Fibroblast of skin of right quadriceps (primary cell): ENCODE measurements at places on chromosomes 7 and 10.

DNA sequence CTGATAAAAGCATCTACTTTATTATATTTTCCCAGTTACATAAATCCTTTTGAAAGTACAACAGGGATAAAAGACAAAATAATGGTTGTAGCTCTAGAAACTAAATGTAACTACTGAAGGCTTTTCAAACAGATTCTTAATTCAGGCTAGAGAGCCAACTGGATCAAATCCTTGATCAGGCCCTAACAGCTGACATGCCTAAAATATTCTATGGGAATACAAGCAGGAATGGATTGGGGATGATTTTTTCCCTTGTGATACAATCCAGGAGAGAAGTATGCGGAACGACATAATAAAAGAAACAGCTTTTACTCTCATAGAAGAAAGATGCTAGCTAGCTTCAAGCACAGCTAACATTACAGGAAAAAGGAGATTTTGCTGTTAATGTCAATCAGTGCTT is 49.0 kb downstream of the NT5C2 start:
- DNase-seq, result no peak

DNA sequence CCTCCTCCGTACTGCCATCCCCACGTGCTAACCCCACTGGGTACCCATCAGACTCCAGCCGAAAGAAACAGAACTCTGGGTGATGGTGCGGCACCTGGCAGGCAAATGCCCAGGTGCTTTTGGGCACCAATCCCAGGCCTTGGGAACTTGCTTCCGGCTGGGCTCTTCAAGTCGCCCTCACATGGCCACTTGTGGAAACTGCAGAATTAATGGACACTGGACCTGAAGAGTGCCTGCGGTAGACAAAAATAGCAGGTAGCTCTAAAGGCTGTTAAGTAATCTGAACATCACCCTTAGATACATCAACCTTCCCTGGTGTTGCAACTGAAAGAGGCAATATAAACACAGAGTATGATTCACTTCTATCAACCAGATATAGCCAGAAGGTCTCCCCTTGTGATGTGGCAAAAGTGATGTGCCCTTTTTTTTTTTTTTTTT is 644.4 kb downstream of the GRM8 start:
- peak; percentile 7 for DNase-seq

DNA sequence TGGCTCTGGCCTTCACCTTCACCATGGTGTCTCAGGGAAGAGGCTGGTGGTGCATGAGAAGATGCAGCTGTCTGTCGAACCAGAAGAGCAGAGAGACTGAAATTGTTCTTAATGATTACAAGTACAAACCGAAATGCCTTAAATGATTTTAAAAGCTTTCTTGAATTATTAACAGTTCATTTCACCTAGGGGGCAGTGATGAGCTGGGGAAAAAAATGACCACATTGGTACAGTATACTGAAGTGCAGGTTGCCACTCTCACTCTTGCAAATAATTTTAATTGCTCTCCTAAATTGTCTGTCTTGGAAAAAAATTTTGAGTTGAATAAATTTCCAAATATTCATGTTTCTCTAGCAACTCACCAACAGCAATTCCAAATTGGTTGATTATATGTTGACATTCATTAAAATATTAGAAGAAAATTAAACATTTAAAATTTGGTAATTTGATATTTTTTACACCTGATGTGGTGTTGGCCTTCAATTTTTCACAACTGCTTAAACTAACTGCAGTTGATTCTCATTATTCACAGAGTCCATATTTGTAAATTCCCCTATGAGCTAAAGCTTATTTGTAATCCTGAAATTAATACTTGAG is 692.6 kb downstream of the ZWINT start:
- no peak for DNase-seq

- DNase-seq, result no peak
Measured at GRCh38 chr10:98096731-98097130, 37.7 kb upstream of the R3HCC1L start.

DNA sequence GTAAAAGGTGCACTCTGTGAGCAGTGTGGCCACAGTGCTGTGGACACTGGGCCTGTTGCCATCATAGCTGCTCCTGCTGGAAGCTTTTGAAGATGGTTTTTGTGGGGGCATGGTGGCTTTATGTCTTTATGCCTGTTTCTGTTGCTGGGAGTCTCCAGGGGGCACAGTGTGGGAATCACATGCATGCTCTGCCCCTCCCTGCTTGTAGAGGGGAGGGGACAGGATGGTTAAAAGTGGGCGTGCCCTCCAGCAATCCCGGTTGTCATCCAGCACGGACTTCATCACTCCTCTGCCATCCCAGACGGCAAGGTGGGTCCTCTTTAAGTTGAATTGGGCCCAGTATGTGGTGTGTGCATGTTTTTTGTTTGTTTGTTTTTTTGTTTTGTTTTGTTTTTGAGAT is 20.2 kb downstream of the OGDH start:
- DNase-seq, result no peak

GRCh38 chr10:132870426-132870825 is 71.9 kb downstream of the CFAP46 start:
- DNase-seq, result no peak

DNA sequence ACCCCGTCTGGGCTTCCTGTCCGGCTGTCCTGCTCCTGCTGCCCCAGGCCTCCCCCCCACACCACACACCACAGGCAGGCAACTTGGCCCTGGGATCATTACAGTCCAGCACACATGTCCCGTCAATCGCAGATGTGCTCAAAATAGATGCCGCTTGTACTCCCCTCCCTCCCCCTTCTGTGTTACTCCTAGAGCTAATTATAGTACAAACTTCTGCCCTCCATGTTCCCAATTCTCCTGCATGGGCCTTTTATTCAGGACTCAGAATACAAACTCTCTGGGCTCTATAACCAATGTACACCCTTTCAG is at the start of gene SYNPO2L:
TSS of gene SYNPO2L (minus strand) at position 40 of the 309 bp plus-strand sequence. CDS start 107 bp downstream, outside the sequence.
- DNase-seq, result no peak

GRCh38 chr10:126160971-126161630 is 227.2 kb downstream of the ADAM12 start:
- no peak for DNase-seq

- no peak for DNase-seq
Measured at GRCh38 chr7:107961405-107961804, 41.6 kb downstream of the LAMB1 start.

DNA sequence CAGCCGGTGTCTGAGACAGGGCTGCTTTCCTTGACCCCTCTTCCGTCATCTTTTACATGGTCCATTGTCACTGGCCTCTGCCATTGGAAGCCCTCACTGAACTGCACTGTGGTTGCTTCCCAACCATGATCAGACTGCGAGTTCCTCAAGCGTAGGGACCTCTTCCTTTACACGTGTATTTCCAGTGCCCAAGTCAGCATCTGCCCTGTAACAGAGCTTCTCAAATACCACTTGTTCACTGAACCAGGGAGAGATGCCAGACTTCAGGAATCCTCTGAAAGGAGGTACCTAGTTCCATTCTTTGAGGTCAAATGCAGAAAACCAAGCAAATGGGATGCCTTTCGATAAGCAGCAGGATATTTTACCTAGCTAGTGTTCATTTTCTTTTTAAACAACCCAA is 145.1 kb downstream of the NRP1 start:
- no peak for DNase-seq

DNA sequence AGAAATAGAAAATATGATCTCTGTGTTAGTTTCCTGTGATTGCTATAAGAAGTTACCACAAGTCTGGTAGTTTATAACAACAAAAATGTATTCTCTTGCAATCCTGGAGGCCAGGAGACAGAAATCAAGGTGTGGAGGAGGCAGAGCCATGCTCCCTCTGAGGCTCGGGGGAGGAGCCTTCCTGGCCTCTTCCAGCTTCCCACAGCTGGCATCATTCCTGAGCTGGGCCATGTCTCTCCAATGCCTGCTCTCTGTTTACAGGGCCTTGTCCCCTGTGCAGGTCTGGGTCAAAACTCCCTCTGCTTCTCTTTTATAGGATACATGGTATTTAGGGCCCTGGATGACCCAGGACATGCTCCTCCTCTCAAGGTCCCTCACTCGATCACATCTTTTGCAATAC is 81.3 kb upstream of the RET start:
- DNase-seq, result no peak

- no peak for DNase-seq
Measured at GRCh38 chr7:124751027-124751426, 14.6 kb downstream of the GPR37 start.

DNA sequence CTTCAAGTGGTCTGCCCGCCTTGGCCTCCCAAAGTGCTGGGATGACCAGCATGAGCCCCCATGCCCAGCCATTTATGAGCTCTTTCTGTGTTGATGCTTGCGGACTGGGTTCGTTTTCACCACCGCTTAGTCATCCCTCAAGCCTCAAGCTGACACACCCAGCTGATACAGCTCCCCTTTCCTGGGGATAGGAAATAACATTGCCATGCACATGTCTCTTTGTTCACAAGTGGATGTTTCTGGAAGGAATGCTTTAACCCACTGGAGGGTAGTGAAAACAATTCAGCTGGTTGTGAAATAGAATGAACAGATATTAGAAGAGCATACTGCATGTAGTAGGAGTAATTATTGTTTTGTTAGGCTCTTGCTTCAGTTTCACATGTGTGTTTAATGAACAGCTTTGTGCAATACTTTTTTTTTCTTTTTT is 8.5 kb upstream of the METTL27 start:
- peak; percentile 98 for DNase-seq

DNA sequence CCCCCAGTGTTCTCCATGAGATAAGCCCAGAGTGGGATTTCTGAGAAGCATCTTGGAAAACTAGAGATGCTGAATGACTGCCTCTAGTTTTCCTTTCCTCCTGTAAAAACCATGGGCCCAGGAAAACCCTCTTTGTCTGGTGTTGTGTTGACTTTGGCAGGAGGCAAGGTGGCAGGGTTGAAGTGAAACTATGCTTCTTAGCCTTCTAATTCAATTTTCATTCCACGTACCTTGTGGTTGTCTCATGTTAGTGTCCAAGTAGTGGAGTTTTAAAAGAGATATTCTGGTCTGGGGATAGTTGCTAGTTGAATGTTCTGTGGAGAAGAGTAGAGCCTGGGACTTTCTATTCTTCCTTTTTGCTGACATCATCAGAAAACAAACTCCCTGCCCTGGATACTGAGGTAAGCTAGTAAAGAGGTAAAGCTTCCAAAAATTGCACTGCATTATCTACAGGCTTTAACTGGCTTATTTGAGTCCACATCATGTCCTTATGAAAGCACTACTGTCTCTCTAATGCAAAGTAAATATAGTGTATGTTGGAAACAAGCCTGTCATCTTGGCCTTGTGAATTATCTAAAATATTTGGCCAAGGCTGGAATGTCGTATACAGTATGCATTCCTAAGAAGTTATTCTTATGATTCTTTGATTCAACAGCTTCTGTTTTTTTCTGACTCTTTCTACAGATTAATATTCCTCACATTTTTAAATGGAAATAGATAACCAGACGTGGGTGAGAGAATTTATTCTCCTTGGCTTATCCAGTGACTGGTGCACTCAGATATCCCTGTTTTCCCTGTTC is at the start of gene OR2F2:
TSS of gene OR2F2 (plus strand) at position 708 of the 800 bp plus-strand sequence. CDS start at position 708, 0 bp downstream.
- DNase-seq, result peak; percentile 53

DNA sequence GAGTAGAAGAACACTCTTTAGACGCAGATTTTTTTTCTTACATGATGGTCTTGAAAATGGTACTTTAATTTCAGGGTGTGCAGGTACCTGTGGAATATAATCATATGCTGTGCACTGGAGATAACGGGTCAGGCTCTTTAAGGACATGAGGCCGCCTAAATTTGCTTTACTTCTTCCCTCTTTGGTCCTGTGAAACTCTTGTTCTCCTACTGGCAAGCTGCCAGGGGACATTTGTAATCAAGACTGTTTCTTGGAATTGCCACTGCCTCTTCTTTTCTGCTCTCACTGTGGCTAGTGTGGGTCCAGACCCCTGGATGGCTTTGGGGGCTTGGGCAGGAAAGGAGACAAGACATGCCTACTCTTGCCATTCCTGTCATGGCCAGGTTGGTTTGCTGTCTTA is 146.0 kb downstream of the SND1 start:
- no peak for DNase-seq

DNA sequence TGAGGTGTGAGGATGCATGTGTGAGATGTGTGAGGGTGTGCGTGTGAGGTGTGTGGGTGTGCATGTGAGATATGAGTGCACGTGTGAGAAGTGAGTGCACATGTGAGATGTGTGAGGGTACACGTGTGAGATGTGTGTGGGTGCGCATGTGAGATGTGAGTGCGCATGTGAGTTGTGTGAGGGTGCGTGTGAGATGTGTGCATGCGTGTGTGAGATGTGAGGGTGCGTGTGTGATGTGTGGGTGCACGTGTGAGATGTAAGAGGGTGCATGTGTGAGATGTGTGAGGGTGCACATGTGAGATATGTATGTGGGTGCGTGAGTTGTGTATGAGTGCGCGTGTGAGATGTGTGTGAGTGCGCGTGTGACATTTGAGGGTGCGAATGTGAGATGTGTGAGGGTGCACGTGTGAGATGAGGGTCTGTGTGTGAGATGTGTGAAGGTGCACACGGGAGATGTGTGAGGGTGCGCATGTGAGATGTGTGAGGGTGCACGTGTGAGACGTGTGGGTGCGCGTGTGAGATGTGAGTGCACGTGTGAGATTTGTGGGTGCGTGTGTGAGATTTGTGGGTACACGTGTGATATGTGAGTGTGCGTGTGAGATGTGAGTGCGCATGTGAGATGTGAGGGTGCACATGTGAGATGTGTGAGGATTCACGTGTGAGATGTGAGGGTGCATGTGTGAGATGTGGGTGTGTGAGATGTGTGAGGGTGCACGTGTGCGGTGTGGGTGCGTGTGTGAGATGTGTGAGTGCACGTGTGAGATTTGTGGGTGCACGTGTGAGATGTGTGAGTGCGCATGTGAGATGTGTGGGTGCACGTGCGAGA is 30.5 kb downstream of the PPIF start:
- no peak for DNase-seq

- peak; percentile 49 for DNase-seq
Measured at GRCh38 chr7:45574669-45575500, 717 bp downstream of the ADCY1 start.

DNA sequence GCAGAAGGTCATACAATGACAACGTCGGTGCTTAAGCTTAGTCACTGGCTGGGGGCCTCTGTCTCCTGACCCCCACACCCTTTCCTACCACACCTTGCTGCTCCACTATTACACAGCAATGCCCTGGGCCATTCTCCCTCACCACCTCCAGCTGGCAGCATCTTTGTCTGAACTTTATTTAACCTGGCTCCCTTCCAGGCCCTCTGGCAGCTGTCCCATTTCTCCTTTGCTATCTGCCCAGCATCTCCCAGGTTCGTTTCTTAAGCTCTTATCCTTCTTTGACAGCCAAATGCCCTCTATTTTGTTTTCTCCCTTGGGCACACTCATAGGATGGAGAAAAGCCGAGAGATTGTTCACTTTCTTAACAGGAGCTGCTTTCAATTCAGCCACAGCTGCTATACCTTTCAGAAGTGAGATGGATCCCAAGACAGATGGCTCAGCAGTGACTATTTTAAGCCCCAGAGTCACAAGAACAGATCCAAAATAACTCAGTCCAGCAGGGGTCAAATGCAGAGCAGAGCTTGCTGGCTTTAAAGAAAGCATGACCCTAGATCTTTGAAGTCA is 1277.1 kb upstream of the AUTS2 start:
- peak; percentile 20 for DNase-seq

GRCh38 chr7:42831718-42832522 is 80.0 kb downstream of the C7orf25 start:
- peak; percentile 50 for DNase-seq

GRCh38 chr10:86594535-86594934 is 59.8 kb upstream of the OPN4 start:
- peak; percentile 46 for DNase-seq

- DNase-seq, result peak; percentile 33
Measured at GRCh38 chr7:47497367-47498096, 84.4 kb downstream of the TNS3 start.
